Right forelimb (tissue), 1 donor: ENCODE measurements at places on chromosomes 1 and 21.

GRCh38 chr1:2520806-2521205, 5.6 kb downstream of the PANK4 start:
- DNase-seq, result no peak

- peak; percentile 46 for DNase-seq
Observed at GRCh38 chr1:10626131-10626731, 151.5 kb downstream of the PEX14 start.

- DNase-seq, result peak; percentile 80
Observed at GRCh38 chr1:225427235-225428067, at the start of gene LBR. LBR (minus strand) TSS chr1:225428038; CDS start chr1:225424075, 3,963 bp downstream.

DNA sequence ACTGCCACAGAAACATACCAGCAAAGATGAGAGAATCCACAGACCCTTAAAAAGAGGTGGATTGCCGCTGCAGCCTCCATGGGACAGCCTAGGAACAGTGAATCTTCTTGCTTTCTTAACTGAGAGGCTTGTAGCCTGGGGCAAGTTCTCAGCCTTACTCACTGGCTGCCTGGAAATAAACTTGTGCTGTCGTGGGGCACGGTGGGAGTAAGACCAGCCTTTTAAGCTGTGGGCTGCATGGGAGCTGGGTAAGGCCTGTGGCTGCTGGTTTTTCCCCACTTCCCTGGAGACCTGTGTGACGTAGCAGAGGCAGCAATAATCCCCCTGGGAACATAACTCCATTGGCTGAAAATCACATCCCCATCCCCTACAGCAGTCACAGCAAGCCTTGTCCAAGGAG, 30.8 kb downstream of the CD2 start:
- no peak for DNase-seq

GRCh38 chr1:51231896-51232295, 4.2 kb upstream of the RNF11 start:
- DNase-seq, result no peak

DNA sequence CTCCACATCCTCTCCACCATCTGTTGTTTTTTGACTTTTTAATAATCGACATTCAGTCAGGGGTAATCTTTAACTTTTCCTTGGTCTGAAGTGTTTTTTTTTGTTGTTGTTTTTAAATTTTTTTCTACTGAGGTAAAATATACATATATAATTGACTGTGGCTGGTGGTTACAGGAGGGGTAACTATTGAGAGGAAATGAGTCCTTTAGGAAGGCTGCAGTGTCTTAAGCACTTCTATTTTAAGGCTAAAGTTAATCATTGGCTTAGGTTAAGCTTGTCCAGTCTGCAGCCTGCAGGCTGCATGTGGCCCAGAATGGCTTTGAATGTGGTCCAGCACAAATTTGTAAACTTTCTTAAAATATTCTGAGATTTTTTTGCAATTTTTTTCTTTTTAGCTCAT, 172.5 kb downstream of the CTH start:
- DNase-seq, result no peak

GRCh38 chr1:40973912-40974311, 5.6 kb upstream of the CTPS1 start:
- no peak for DNase-seq

GRCh38 chr1:173798078-173798477, 26.4 kb upstream of the DARS2 start:
- DNase-seq, result no peak

DNA sequence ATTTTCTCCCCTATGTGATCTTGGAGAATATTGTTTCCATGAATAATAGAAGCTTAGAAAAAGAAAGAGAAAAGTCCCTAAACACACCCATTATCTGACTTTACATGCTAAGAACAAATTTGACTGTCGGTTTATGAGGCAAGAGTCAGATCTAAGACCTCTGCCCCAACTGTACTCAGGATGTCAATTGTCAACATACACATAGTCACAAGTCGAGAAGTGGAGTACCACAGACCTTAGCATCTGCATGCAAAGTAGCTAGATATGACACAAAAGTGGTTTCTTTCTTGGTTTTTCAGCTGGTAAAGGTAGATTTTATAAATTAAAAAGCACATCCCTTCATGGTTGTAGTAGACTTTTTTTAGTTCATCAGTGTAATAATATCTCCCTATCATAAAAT, 97.2 kb upstream of the DPYD start:
- no peak for DNase-seq

- no peak for DNase-seq
Observed at GRCh38 chr1:58013237-58013636, 533.3 kb downstream of the OMA1 start.

DNA sequence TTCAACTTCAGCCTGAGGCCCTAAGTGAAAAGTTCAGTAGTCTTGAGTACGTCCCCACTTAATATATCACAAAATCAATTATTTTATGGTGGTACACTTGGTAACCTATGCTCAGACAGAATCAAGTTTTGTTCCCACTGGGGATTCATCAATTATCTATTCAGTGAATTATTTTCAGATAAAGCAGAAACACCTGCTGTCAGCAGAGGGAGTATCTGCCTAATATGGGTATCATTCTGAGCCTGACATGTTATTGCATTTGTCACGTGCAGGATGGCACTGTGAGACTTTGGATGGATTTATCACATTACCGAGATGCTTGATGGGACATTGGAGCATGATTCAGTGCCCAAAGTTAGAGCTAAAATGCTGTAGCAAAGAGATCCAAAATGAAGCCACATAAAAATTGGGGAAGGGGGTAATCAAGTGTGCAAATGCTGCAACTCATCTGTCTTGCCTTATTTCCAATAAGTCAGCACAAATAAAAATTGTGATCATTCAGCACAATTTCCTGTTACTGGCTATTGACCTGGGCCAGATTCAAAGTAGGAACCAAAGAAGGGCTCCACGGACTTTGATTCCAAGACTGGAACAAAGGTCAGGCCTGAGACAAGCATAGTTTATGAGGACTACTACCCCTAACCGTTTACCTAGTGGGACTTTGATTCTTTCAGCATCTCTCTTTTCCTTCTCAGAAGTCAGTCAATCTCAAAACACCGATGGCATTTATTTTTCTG, 657.6 kb downstream of the LMO4 start:
- DNase-seq, result no peak

- no peak for DNase-seq
Observed at GRCh38 chr1:199685369-199685768, 342.1 kb upstream of the NR5A2 start.

GRCh38 chr1:100734676-100735075, 15.1 kb downstream of the VCAM1 start:
- no peak for DNase-seq

DNA sequence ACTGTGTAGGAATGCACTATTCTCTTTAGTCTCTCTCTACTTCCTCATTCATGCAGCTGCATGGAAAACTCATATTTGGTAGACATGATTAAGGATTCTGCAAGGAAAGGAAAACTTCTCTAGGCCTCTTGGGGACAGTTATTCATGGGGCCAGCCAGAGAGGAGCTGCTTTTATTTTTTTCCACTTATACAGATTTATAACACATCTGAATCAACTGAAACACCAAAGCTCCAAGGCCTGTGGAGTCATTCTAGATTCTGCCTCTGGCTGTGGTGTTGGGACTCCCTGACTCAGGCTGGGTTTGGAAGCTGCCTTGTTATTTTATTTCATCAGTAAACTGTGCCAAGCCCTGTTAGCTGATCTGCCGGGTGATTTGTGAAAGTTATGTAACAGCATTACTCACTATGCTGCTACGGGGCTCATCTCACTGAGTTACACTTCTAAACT, 83.9 kb upstream of the EDEM3 start:
- peak; percentile 72 for DNase-seq

- no peak for DNase-seq
Observed at GRCh38 chr1:248736977-248737376, 18.6 kb downstream of the LYPD8 start.

GRCh38 chr1:173205146-173206051, 1.7 kb downstream of the TNFSF4 start:
- peak; percentile 41 for DNase-seq

GRCh38 chr21:34715518-34715917, 46.7 kb downstream of the CLIC6 start:
- DNase-seq, result no peak
